ENCODE measurements at places on chromosomes 4 and X.

DNA sequence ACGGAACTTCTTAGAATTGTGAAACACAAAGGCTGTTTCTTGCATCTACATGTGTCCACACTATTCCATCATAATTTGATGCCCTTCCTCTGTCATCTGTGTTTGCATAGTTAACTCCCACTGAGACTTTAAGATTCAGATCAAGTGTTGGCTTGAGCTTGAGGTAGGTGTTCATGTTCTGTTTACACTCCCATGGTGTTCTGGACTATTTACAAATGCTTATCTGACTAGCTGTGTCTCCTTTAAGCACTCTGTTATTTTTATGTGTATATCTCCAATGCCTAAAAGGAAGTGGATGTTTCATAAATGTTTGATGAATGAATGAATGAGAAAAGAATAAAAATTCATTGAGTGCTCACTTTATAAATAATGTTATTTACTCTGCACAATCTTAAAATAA lies 622.7 kb downstream of the RAB28 start:
- no peak for DNase-seq

- DNase-seq: no peak
Measured at GRCh38 chr4:173446416-173446815, 47.5 kb upstream of the SCRG1 start.

GRCh38 chr4:140724760-140725159 lies 31.4 kb downstream of the TBC1D9 start:
- DNase-seq: no peak

GRCh38 chr4:36757580-36758311 lies 476.3 kb downstream of the DTHD1 start:
- no peak for DNase-seq

DNA sequence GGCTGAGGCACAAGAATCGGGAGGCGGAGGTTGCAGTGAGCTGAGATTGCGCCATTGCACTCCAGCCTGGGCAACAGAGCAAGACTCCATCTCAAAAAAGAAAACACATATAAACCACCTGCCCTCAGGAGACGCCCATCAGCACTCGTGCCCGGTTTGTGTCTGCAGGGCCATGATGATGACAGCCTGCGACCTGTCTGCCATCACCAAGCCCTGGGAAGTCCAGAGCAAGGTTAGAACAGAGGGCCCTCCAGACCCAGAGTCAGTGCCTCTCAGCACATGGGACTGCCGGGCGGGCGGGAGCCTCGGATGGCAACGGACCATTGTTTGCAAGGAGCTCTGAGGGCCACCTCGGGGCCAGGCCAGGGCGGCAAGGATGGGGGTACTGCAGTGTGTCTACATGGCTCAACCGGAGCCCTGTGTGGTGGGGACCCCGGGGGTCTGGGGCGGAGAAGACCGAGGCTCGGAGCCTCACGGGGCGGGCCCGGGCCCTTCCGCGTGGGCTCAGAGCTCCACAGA lies 9.3 kb downstream of the ATP5ME start:
- no peak for DNase-seq

DNA sequence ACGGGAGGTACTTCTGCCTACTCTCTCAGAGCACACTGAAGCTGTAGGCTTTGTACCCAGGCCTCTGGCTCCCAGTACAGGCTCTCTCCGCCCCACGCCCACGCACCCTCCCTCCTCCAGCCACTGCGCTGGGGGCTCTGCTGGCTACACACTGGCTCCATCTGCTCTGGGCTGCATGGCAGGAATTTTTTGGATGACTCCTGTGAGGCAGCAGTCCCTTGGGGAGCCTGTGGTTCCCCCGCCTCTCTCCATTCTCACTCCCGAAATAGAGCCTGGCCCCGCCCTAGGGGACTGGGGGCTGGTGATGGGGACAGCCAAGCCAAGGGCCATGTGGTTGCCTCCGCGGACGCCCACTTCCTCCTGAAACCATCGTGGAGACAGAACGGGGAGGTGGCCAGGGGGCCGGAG lies 58.1 kb upstream of the ADRA2C start:
- DNase-seq: no peak

GRCh38 chrX:94256396-94256795 lies 582.4 kb downstream of the FAM133A start:
- DNase-seq: no peak

DNA sequence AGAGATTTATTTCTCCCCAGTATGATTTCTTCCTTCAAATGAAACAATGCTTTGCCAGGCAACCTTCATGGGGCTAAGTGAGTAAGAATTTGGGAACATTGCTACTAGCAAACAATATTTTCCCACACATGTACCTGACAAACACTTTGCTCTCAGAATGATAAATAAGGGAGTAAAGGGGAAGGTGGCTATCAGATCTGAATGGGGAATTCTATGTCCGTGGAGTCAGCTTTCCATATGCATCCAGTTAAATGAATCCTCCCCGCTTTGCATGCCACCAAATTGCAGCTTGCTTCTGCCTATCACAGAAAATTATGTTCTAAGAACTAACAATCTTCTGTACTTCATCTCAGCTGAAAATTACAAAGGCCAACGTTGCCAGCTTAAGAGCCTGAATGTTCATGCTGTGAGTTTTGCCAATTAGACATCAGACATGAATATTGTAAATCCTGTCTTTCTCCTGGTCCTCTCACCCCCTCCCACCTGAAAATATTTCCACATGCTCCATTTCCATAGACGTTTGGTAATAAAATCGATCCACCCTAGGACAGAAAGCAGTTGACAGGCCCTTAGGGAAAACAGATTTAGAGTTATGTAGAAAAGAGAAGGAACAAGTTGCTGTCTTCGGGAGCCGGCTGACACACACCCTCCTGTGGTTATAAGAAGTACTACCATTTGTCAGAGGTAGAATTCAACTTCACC lies 6.3 kb downstream of the MEPE start:
- DNase-seq: no peak

DNA sequence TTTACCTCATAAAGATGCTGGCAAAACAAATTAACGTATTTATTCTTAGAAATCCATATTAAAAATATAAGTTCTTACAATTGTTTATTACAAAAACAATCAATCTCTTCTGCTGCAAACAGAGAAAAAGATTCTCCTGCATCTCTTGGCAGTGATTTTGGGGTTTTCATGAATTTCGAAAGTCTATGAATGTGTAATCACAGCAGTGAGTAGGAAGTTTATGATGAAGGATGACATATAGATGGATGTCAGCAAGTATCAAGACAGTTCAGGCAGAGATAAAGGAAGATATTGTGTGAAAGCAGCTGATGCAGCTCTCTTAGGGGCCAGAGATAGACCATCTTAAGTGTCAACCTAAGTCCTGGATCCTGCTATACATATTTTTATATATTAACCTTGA lies 196.9 kb upstream of the BANK1 start:
- no peak for DNase-seq

DNA sequence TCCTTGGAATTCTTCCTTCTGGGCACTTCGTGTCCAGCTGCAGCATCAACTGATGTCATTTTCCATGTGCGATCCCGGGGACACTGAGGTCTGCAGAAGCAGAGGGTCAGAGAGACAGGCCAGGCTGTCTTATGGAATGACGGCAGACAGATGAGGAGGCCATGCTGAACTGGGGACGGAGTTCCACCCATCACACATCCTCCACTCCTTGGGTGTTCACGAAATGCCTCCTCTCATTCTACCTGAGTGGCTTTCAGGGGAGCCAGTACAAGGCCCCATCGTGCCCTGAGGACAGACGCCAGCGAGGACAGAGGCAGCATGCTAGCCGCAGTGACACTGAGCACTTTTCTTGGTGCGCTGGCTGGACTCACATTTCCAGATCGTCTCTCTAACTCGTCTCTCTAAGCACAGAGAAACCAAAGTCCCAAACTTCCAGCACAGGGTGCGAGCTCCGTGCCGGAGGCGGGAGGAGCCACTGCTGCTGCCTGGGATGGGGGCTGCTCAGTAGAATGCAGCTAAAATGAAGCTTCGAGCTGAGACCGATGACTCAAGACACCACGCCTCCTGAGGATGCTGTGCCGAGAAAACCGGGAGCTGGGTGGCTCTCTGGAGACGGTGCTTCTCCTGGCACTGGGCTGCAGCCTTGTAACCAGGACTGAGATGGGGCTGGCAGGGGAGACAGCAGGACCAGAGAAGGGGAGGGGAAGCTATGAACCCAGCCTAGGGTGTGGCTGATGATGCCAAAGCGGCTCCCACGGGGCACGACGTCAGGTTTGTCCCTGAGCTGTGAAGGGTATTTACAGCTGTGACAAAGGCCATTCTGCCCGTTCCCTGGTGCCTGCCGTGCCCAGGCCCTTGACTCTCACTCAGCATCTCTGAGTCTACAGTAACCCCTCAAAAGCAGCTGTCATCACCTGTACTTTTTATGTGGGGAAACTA lies 8.2 kb downstream of the ABLIM2 start:
- DNase-seq: no peak

DNA sequence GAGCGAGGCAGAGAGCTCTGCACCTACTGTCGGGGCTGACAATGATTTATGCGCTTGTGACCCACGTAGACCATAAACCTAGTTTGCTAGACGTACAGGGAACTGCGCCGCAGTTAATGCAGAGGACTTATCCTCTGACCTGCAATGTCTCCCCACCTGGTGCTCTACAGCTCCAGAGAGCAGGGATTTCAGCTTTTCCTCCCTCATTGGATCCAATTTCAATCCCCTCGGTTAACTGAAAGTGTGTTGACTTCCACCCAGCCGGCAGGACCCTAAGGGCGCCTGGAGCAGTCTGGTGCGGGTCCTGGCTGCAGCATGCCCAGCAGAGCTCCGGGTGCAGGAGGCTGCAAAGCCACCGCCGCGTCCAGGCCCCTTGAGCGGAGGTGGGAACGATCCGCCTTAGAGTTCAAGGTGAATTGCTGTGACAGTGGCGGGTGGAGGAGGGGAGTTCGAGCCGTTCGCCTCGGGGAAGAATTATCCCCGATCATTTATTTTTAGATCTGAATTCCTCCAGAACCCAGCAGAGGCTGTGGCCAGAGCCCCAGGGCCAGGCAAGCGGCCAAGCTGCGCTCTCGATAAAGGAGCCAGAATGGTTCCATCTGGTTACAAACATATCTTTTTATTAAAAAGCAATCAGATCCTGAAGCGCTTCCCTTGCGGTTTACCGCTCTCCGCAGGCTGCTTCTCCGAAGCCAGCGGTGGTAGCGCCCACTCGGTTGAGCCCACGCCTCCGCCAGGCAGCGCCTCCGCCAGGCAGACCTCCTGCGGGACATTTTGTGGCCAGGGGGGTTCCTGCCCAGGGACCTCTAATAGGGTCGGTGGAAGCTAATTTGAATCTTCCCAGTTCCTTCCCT lies 66.0 kb downstream of the FBXO8 start:
- peak; percentile 5 for DNase-seq

DNA sequence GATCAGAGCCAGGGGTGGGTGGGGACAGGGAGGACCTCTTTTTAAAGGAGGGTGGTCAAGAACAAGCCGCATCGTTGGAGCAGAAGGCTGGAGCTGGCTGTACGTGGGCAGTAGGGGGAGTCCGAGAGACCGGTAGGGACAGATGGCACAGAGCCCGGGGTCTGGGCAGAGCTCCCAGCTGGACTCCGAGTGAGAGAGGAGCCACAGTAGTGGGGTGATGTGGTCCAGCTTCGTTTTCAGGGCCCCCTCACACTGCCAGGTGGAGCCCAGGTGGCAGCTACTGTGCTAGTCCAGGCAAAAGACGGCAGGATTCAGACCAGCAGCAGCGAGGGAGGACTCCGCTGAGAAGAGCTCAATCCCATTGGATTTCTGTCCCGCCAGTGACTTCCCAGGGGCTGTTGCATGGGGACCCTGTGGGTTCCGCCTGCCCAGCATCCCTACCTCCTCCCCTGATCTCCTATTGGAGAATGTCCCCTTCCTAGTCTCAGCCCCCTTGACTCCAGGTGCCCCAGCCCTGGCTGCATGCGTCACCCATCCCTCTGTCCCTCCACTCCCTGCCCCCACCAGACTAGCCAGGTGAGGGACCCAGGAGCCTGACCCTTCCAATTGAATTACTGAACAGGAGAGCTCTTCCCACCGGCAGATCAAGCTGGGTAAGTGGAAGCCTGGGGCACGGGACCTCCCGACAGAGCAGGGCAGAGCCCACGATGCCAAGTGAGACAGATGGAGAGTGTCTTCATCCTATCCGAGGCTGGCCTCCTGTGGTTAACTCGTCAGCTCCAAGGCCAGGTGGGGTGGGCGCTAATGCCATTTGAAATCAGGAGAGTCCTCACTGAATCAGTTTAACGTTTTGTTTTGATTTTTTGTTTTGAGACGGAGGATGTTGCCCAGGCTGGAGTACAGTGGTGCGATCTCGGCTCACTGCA lies 2.9 kb downstream of the ARHGAP4 start:
- DNase-seq: no peak

- peak; percentile 10 for DNase-seq
Measured at GRCh38 chr4:83112231-83112630, 2.3 kb downstream of the PLAC8 start.

- DNase-seq: no peak
Measured at GRCh38 chrX:13022926-13023325, 21.5 kb downstream of the FAM9C start.

DNA sequence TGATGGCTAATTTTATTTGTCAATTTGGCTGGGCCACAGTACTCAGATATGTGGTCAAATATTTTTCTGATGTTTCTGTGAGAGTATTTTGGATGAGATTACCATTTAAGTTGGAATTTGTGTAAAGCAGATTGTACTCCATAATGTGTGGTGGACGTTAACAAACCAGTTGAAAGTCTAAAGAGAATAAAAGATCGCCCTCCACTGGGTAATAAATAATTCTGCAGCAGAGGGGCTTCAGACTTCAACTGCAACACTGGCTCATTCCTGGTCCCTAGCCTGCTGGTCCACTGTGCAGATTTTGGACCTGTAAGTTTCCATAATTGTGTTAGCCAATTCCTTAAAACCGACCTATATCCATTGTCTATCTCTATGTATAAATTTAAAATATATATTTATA lies 540.3 kb downstream of the PCDH18 start:
- no peak for DNase-seq

DNA sequence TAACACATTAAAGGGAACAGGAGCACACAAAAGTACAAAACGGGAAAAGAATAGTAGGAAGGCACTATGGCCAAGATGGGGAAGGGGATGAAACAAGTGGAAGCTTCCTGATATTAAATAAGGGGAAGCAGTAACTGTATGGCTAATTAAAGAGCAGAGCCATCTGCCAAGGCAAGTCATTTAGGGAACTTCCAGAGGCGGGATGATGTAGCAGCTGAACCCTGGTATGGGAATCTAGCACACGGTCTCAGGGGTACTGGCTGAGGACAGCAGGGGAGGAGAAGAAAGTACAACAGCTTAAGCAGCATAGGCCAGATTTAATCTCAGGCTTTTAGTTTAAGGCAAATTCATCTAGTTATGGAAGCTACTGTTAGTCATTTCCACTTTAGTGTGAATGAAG lies 59.1 kb downstream of the IGFBP7 start:
- DNase-seq: no peak
